PC-9 (cell line): ENCODE measurements at places on chromosomes 5 and 9. TPM values are rescaled to one million over a fixed set of nuclear protein-coding genes. Genes with fewer than 3 reads are reported as not detected.
A peak's percentile ranks its signal among the peaks of the same experiment; 100 is the strongest.

SMIM33 gene
- not detected in 2 replicates for total RNA-seq

- DNase-seq: no peak
Observed at GRCh38 chr9:94031946-94032345, 52.3 kb upstream of the PTPDC1 start.

DNA sequence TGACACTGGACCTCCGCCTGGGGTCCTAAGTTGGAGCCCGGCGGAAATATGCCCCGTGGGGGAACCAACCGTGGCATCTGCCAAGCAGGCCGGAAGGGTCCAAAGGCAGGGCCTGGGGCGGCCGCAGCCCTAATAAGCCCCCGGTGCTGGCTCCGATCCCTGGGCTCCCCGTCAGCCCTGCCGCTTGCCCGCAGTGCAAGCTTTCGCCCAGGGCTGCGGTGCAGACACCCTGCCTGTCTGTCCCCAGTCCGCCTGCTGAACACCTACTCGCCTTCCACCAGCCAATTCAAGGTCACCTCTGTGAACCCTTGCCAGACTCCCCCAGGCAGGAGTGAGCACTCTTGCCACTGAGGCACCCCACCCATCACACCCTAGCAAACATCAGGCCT lies 502 bp upstream of the PTGR1 start:
- no peak for DNase-seq

DNA sequence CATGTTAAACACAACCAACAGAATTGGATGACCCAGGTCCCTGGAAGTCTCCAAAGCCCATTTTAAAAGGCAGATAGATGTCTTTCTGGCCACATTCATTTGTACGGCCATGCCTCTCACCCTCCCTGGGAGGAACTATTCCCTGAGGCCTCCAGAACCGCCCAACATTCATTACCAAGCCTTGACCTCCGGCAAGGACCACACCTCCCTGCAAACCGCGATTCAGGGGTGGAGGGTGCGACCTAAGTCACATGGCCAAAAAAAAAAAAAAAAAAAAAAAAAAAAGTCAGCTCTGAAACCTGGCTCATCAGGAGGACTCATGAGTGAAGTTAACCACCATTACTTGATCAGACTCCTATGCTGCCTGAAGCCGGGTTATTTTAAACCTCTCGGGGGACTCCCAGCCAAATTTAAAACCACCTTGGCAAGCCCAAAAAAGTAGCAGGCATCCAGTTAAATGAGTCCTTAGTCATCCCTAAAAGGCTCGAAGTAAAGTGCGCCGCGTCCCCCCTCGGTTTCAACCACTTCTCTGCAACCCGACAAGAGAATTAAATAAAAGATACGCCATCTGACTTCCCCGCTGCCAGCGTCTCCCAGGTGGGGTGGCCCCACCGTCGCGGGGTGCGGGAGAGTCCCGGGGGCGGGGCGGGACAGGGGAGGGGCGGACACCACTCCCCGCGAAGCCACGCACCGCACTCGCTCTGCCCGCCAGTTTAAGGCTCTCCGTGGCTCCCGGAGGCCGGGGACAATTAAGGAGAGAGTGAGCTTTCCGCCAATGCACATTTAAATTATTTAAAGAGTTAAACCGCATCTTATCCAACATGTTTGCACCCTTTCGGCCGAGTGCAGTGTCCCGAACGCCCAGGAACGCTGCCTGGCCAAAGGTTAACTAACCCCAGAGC lies 2.3 kb downstream of the KLF9 start:
- DNase-seq: peak; percentile 81

DNA sequence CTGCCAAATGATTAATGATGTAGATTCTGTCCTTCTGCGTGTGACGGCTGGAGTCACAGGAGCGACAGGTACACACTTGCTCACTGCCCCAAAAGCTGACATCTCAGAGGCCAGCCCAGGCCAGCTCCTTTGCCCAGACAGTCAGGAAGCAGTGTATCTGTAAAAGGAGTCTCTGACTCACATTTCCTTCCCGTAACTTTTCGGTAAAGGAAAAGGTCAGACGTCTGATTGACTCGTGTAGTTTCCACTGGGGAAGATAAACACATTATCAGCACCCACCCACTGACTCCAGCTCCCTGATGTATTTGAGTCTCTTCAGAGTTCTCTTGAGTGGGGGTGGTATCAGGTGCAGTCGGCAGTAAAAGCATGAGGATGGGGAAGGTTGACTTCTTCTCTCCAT lies 64.4 kb upstream of the WWC1 start:
- DNase-seq: no peak

GCNT4 gene
- total RNA-seq: 1.1 and 1.4 TPM in 2 replicates

DNA sequence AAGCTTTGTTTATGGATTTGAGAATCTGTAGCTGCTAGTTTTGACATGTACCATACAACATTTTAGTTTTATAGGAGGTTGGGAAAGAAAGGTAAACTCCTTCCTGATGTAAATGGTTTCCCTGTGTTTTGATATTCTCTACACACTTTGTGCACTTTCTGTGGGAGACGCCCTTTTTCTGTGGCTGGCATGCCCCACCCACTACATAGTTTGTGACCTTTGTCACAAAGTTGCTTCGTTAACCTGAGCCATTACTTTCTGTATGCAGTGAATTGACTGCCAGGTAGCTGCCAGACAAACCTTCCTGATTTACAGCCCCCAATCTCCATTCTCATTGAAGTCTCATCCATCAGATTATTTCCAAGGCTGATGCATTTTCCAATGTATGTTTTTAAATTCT lies 90.6 kb downstream of the NLN start:
- peak; percentile 80 for DNase-seq

DNA sequence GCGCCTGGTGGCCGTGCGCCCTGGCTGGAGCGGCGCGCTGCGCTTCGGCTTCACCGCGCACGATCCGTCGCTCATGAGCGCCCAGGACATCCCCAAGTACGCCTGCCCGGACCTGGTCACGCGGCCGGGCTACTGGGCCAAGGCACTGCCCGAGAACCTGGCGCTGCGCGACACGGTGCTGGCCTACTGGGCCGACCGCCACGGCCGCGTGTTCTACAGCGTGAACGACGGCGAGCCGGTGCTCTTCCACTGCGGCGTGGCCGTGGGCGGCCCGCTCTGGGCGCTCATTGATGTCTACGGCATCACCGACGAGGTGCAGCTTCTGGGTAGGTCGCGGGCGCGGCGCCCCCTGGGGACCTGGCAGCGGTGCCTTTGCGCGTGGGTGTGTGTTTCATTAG lies 28.9 kb downstream of the NEURL1B start:
- no peak for DNase-seq

DNA sequence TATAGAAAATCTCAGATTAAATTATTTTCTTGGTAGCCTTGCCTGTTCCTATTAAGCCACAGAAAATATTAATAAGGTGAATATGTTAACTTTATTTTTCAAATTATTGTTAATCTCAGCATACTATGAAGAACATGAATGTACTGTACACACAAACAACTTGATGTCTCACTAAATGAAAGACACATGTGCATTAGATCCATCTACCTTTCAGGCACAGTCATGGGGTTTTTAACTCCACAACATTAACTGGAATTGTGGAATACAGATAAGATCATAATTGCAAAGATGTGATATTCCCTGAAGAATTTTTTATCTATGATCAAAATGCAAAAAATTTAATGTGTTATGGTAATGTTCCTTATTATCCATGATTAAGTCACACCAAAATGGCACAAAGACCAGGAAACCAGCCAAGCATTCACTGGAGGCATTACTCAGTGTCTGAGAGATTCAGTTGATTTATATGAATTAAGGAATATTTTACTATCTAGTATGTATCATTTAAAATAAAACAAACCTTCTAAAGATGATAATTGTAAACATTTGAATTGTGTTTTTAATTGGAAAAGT lies 150.0 kb upstream of the VCAN start:
- DNase-seq: no peak

- peak; percentile 83 for DNase-seq
Observed at GRCh38 chr9:135926402-135927194, 19.3 kb upstream of the CAMSAP1 start.

GRCh38 chr5:142977363-142978051 lies 207.3 kb downstream of the ARHGAP26 start:
- peak; percentile 62 for DNase-seq

- DNase-seq: no peak
Observed at GRCh38 chr5:150774145-150774544, 4.4 kb upstream of the SMIM3 start.

PHYHD1 gene
- 4.2 and 6.3 TPM in 2 replicates for total RNA-seq

DNA sequence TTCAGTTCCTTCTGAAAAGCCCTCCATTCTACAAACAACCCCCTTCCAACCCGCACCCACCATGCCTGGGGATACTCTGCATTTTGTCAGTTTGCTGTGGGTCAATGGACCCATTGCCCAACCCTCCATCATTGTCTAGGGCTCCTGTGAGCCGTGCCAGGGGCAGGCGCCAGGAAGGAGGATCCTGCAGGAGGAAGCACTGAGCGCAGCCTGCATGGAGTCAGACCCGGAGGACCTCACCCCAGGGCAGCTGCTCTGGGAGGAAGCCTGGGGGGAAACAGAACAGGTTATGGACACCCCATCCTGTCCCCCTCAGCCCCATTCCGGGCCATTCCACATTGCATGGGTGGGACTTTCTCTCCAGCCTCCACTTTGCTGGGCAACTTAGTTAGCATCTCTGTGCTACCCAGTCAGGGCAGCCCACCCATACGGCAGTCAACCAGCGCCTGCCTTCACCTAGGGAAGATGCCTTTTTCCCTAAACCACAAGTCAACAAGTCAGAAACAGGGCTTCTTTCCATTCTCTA lies 48.6 kb upstream of the VDAC1 start:
- no peak for DNase-seq

DNA sequence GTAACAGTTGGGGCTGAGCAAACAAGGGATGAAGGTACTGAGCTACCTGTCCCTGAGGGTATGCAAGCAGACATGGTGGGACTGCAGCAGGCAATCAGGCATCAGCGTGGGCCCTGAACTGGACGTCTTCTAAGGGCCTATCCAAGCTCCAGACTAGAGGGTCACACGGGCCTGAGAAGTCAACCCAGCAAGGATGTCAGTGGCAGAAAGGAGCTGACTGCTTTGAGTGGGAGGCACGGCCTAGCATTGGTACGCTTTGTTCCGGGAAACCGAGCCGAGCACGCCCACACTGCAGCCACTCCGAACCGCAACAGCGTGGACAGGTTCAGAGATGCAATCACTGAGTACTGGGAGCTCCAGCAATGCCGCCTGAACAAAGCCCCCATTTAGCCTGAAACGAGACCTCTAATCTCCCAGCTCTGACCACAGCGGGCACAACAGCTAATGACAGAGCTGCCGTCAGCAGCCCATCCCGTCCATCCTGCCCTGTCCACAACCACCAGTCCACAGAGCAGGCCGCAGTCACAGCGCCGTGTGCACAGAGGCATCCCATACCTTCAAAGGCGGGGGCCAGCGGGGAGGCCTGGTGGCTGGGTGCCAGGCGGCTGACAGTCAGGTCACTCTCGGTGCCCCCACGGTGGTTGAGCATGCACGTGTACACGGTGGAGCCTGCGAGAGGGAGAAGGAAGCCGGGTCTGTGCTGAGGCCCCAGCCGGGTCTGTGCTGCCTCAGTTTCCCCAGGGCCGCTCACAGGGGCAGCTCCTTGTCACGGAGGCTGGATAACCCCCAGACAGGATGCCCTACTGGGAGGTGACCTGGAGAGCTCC lies 44.2 kb downstream of the SARDH start:
- no peak for DNase-seq

DNA sequence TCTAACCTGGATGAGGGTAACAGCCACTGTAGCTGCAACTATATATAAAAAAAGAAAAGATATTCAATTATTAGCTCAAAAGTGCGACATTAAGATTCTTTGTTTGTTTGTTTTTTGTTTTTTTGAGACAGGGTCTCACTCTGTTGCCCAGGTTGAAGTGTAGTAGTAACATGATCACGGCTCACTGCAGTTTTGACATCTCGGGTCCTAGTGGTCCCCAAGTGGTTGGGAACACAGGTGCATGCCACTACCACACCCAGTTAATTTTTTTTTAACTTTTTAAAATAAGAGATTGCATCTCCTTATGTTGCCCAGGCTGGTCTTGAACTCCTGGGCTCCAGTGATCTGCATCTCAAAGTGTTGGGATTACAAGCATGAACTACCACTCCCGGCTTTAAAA lies 61.8 kb downstream of the MEF2C start:
- DNase-seq: no peak

DNA sequence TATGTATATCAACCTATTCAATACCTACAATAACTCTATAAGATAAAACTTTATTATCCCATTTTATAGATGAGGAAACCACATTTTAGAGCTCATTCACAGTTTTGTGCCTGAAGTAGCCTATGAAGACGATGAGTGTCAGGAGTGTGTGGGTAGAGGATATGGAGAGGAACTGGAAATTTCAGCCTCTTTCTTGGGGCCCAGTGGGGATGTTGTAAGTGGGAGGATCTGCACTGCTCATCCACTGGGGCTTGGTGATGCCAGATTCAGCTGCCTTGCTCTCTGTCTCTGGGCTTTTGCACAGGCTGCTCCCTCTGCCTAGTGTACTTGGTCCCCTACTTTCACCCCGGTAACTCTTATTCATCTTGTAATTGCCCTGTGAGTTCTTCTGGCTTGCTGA lies 194.7 kb downstream of the SREK1 start:
- no peak for DNase-seq

TMEM232 gene
- 0.65 and 1.1 TPM in 2 replicates for total RNA-seq
